ENCODE measurements at places on chromosomes 16 and 17.

GRCh38 chr17:78933959-78934568 lies 8.9 kb upstream of the TIMP2 start:
- no peak for DNase-seq

- no peak for DNase-seq
Observed at GRCh38 chr16:31072540-31073141, 1.4 kb downstream of the ZNF668 start.

GRCh38 chr16:80611930-80612327 lies 71.1 kb downstream of the DYNLRB2 start:
- no peak for DNase-seq

DNA sequence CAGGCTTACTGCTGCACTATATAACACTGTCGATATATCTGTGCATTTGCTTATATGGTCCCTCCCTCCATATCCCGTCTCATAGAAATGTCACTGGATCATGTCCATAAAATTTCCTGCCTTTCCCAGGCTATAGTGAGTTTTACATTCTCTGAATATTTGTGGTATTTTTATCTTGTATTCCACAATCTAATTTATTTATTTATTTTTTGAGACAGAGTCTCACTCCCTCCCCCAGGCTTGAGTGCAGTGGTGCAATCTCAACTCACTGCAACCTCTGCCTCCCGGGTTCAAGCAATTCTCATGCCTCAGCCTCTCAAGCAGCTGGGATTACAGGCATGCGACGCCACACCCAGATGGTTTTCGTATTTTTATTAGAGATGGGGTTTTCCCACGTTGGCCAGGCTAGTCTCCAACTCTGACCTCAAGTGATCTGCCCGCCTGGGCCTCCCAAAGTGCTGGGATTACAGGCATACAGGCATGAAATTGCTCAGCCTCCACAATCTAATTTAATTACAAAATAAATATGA lies 12.9 kb downstream of the TRIM37 start:
- DNase-seq = no peak

DNA sequence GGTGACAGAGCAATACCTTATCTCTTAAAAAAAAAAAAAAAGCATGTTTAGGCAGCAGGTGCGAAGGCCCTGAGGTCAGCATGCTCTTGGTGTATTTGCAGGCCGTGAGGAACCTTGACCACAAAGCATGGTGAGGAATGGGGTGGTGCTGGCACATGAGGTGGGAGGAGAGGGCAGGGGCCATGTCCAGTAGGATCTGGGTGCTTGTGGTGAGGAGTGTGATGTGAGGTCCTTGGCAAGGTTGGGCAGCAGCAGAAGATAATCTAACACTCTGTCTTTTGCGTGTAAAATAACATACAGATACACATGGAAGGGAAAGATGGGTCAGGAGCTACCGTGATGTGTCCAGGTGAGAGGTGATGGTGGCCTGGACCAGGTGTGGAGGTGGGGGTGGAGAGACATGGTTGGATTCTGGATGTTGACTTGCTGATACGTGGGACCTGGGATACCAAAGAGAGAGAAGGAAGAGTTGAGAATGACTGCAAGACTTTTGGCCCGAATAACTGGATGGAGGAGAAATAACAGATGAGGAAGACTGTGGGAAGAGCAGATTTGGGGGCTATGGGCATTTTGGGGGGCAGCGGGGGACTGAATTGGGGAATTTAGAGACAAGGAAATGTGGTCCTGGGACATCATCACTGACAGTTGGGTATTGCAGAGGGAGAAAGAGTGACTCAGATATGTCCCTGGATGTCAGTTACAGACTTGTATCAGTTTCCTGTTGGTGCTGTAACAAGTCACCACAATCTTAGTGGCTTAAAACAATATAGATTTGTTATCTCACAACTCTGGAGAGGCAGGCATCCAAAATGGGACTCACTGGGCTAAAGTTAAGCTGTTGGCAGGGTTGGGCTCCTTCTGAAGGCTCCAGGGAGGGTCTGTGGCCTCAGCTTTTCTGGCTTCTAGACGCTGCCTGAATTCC lies 274.9 kb downstream of the HAPSTR1 start:
- DNase-seq = no peak

- DNase-seq = no peak
Observed at GRCh38 chr17:20797292-20797691, 217.8 kb downstream of the CDRT15L2 start.

DNA sequence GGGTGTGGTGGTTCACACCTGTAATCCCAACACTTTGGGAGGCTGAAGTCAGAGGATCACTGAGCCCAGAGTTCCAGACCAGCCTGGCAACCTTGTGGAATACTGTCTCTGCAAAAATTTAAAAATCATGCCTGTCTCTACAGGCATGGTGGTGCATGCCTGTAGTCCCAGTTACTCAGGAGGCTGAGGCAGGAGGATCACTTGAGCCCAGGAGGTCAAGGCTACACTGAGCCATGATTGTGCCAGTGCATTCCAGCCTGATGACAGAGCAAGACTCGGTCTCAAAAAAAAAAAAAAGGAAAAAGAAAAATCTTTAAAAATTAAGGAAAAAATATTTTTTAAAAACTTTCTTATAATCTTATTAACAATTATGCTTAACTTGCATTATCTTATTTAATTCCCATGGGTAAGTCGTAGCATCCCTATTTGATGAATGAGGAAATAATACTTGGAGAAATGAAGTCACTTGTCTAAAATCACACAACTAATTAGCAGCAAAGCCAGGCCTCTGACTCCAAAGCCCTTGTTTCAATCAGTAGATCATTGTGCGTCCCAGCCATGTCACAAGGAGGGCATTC lies 13.6 kb downstream of the MFSD11 start:
- no peak for DNase-seq

GRCh38 chr16:77539421-77540034 lies 104.7 kb upstream of the ADAMTS18 start:
- DNase-seq = no peak

- no peak for DNase-seq
Observed at GRCh38 chr16:47519546-47519945, 58.4 kb downstream of the PHKB start.

DNA sequence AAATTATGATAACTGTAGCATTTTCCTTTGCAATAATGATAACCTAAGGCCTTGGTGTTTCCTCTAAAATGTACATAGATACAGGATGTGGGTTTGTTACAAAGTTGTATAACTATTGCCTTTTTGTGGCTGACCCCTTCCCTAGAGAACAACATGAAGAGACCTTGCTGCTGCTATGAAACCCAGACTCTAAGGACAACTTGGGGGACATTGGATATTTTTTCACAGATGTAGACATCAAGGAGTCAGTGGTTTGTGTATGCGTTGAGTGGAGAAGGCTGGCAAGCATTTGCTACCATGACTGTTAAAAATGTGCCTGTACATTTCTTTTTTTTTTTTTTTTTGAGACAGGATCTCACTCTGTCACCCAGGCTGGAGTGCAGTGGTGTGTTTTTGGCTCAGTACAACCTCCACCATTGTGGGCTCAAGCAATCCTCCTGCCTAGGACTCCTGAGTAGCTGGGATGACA lies 12.3 kb downstream of the HMOX2 start:
- no peak for DNase-seq

GRCh38 chr17:65434878-65435277 lies 126.6 kb downstream of the AXIN2 start:
- DNase-seq = no peak

- DNase-seq = no peak
Observed at GRCh38 chr16:67259705-67260104, 10.9 kb downstream of the SLC9A5 start.

DNA sequence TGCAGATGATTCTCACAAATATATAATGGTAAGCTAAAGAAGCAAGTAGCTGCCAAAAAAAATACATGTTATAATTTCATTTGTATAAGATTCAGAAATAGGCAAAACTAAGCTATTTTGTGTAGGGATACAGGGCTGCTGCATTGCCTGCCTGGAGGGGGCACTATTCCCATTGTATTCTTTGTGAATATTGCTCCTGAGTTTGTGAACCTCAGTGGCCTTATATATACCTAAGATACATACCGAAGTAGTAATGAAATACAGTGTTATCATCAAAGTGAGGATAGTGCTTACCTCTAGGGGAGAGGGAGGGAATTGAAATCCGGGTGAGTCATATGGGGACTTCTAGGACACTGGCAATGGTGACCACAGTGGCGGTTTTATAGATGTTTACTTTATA lies 53.5 kb downstream of the C17orf58 start:
- no peak for DNase-seq

DNA sequence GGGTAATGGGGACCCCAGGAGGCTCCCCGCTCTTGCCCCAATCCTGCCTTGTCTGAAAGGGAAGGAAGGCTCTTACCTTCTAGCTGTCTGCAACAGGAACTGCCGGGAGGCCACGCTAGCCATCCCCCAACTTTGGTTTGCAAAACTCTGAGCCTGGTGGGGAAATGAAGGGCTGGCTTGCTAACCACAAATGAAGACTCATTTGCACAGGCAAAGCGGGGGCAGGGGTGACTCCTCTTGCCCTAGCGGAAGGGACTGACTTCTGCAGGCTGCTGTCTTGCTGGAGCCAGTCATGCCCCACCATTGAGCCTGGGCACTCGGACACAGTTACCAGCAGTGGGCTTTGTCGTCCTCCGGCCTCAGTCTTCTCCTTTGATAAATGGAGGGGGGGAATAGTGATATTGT lies 52.6 kb downstream of the PLCG2 start:
- DNase-seq = no peak

GRCh38 chr17:18960241-18960665 lies 8.3 kb downstream of the SLC5A10 start:
- no peak for DNase-seq

Measured in activated gamma-delta T cell (primary cell).